Esophagus squamous epithelium (tissue), 5 donors: ENCODE measurements at places on chromosomes 7 and 10.

DNA sequence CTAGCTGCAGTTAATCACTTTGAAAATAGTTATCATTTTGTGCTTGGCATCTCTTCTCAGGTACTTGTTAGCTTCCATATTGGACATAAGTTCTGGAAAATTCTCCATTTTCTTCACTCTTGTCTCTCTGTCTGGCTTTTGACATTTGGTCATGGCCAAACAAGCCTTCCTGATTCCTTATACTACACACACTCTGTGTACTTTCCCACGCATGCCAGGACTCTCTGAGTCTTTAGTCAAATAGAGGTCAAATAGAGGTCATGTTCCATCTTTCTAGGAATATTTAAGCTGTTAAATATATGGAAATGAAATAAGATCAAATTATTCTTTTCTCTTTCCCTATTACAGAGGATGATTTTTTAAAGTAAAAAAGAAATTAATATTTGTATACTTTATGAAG, 235.5 kb upstream of the PLXDC2 start:
- H3K4me1 ChIP-seq, result no peaks in the 10 kb centered on the region
- no peaks in the 10 kb centered on the region for H3K27me3 ChIP-seq
- H3K36me3 ChIP-seq, result no peaks in the 10 kb centered on the region
- H3K4me3 ChIP-seq, result no peak overlapping the region

DNA sequence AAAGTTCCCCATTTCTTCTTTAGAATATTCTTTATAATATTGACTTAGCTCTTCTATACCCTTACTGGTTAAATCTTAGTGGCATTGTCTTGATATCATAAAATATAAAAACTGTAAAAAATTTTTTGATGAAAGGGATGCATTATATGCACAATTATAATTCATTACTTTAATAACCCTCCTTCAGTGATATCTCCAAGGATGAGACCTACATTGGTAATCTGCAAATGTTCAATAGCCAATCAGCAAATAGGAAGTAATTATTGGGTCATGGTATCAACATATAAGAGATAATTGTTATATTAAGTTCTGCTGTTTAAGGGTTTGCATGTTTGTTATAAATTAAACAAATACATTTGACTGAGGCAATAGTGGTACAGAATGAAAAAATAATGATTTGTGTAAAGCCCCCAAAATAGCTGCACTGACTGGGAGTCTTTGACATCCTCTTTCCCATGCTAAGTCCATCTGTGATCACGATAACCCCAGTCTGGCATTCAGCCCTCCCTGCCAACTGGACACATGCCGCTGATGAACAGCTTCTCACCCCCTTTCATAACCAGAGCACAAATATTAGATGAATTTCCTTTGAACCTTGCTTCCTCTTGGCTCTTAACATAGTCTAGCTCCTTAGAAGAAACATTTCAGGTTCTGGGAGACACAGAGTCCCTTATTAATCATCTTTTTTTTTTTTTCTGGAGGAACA, 169.5 kb downstream of the CPED1 start:
- no peaks in the 10 kb centered on the region for H3K27me3 ChIP-seq
- DNase-seq, result no peak
- H3K4me3 ChIP-seq, result no peak overlapping the region
- no peak overlapping the region for H3K27ac ChIP-seq
- no peaks in the 10 kb centered on the region for H3K36me3 ChIP-seq
- no peaks in the 10 kb centered on the region for H3K4me1 ChIP-seq

- no peaks in the 10 kb centered on the region for H3K4me1 ChIP-seq
- DNase-seq, result no peak
- H3K27me3 ChIP-seq, result no peaks in the 10 kb centered on the region
- no peaks in the 10 kb centered on the region for H3K36me3 ChIP-seq
Measured at GRCh38 chr10:30758338-30758737, 128.8 kb upstream of the LYZL2 start.

DNA sequence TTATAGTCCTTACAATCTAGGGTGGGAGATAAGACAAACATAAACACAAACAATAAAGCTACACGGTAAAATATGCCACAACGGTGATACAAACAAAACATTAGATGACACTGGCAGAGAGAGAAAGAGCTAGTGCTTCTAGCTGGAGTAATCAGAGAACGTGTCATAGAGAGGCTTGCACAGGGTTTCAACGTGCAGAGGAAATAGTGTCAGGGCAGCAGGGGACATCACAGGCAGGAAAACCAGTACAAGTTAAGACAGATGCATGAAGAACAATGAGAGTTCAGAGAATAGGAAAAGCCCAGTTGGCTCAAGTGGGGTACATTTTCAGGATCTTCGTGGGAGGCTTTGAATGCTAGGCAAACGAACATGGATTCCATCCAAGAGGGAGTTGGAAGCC, 91.4 kb downstream of the ZNF438 start:
- H3K36me3 ChIP-seq, result no peaks in the 10 kb centered on the region
- H3K27me3 ChIP-seq, result no peaks in the 10 kb centered on the region
- no peaks in the 10 kb centered on the region for H3K4me1 ChIP-seq

- no peak overlapping the region for H3K4me3 ChIP-seq
- no peak overlapping the region for H3K27ac ChIP-seq
- H3K36me3 ChIP-seq, result no peaks in the 10 kb centered on the region
- H3K4me1 ChIP-seq, result no peaks in the 10 kb centered on the region
Measured at GRCh38 chr7:91149341-91150246, 114.6 kb upstream of the FZD1 start.

DNA sequence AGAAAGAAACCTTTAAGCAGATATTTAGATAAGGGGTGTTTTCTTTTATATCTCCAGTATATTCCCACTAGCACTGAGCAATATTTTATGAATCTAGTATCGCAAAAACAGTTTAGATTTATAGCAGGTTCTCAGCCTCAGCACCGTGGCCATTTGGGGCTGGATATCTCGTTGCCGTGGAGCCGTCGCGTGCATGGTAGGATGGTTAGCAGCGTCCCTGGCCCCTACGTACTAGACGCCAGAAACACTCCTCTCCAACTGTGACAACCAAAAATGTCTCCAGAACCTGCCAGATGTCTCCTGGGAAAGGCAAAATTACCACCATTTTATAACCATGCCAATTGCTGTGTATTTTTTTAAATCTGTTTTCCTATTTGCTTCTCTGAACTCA, 172.9 kb downstream of the CACNB2 start:
- no peaks in the 10 kb centered on the region for H3K4me1 ChIP-seq
- no peak for DNase-seq
- H3K4me3 ChIP-seq, result no peak overlapping the region
- H3K27me3 ChIP-seq, result no peaks in the 10 kb centered on the region
- H3K36me3 ChIP-seq, result no peaks in the 10 kb centered on the region

DNA sequence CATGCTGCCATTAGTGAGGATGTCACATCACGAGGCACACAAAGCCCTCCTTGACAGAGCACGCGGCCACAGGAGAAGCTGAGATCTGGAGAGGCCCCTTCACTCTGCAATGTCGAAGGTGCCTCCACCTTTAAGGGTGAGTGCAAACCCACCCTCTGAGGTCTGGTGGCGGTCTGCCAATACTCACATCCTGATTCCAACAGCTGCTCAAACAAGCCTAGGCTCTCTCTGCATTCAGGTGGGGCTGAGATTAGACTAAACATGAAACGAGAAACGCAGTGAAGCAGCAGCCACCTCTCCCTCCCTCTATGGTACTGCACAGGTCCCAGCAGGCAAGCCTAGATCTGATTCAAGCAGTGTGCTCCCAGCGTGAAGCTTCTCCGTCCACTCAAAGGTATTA, 151.8 kb downstream of the TCERG1L start:
- H3K36me3 ChIP-seq, result no peaks in the 10 kb centered on the region
- no peak for DNase-seq
- no peaks in the 10 kb centered on the region for H3K4me1 ChIP-seq

GRCh38 chr10:133135116-133135465, 24.9 kb upstream of the KNDC1 start:
- no peaks in the 10 kb centered on the region for H3K36me3 ChIP-seq
- H3K4me3 ChIP-seq, result no peak overlapping the region
- DNase-seq, result no peak
- no peak overlapping the region for H3K27ac ChIP-seq
- H3K4me1 ChIP-seq, result no peaks in the 10 kb centered on the region
- peaks cover 6% of the 10 kb centered on the region for H3K27me3 ChIP-seq

GRCh38 chr7:95001815-95002561, 94.6 kb downstream of the PPP1R9A start:
- no peak overlapping the region for H3K4me3 ChIP-seq
- no peaks in the 10 kb centered on the region for H3K36me3 ChIP-seq
- H3K27ac ChIP-seq, result no peak overlapping the region
- no peaks in the 10 kb centered on the region for H3K4me1 ChIP-seq
- H3K27me3 ChIP-seq, result no peaks in the 10 kb centered on the region

DNA sequence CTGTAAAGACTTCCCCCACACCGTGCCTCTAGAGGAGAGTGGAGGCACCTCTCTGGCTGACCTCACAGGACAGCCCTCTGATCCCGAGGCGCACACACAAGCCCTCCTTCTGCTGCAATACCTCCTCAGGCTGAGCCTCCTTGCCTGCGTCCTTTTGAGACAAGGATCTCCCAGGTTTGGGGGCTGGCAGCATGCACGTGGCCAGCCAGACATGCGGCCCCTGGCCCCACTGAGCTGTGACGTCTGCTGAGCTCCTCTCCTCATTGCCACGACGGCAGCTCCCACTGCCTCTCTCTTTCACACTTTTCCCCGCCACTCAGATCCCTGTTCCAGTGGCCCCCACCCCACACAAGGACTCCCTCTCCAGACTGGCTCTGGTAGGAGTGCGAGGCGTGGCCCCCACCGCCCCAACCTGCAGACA, 12.2 kb upstream of the DNAAF5 start:
- peaks cover 7% of the 10 kb centered on the region for H3K36me3 ChIP-seq
- DNase-seq, result no peak
- peaks cover 19% of the 10 kb centered on the region for H3K4me1 ChIP-seq
- no peak overlapping the region for H3K4me3 ChIP-seq

DNA sequence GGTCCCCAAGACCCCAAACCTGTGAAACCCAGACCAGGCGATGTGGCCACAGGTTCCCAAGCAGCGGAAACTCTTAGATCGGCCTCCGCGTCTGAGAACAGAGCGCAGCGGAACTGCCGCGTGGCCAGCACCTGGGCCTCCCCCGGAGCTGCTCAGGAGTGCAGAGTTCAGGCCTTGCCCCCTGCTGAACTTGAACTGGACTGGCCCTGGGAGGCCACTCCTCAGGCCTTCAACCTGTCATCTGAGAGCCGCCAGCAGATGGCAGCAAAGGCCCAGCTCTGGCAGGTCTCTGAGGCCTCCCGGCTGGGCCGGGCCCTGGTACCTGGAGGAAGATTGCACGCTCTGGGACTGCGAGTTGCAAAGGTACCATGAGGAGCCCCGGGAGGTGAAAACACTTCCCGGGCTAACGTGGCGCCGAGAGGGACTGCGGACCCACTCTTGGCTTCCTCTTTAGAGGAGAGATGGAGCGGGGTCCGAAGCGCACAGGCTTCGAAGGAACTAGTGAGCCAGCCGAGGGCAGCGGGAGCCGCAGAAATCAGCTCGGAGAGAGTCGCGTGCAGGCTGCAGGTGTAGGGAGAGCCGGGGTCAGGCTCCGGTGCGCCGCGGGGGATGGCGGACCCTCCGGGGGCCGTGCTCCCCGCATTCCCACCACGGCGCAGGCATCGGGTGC, 89.2 kb downstream of the PAXIP1 start:
- H3K27me3 ChIP-seq, result no peaks in the 10 kb centered on the region
- no peaks in the 10 kb centered on the region for H3K36me3 ChIP-seq
- DNase-seq, result no peak
- no peak overlapping the region for H3K4me3 ChIP-seq
- H3K27ac ChIP-seq, result no peak overlapping the region

GRCh38 chr10:15436696-15437095, 65.6 kb upstream of the FAM171A1 start:
- no peak overlapping the region for H3K4me3 ChIP-seq
- no peaks in the 10 kb centered on the region for H3K36me3 ChIP-seq
- no peaks in the 10 kb centered on the region for H3K27me3 ChIP-seq
- DNase-seq, result no peak
- H3K4me1 ChIP-seq, result peaks cover 24% of the 10 kb centered on the region

DNA sequence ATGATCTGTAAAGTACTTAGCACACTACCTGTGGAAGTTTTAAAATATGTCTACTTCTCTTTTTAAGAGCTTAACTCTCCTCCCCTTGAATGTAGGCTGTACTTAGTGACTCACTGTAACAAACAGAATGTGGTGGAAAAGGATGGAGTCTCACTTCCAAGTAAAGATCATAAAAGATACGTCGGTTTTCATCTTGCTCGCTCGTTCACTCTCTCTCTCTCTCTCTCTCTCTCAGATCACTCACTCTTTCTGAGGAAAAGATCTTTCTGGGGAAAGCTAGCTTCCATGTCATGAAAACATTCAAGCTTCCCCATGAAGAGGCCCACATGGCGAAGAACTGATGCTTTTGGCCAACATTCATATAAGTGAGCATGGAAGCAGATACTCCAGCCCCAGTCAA, 5.5 kb downstream of the CHUK start:
- DNase-seq, result no peak
- H3K27me3 ChIP-seq, result no peaks in the 10 kb centered on the region
- H3K36me3 ChIP-seq, result peaks cover 15% of the 10 kb centered on the region
- no peak overlapping the region for H3K27ac ChIP-seq
- H3K4me3 ChIP-seq, result no peak overlapping the region

- no peak overlapping the region for H3K27ac ChIP-seq
- no peaks in the 10 kb centered on the region for H3K4me1 ChIP-seq
- no peak overlapping the region for H3K4me3 ChIP-seq
- DNase-seq, result no peak
Measured at GRCh38 chr10:112701211-112701877, 248.7 kb upstream of the TCF7L2 start.

- no peak for DNase-seq
- no peak overlapping the region for H3K27ac ChIP-seq
- peaks cover 2% of the 10 kb centered on the region for H3K4me1 ChIP-seq
- no peaks in the 10 kb centered on the region for H3K36me3 ChIP-seq
- H3K4me3 ChIP-seq, result no peak overlapping the region
Measured at GRCh38 chr10:94092848-94093247, 99.1 kb downstream of the PLCE1 start.

- no peaks in the 10 kb centered on the region for H3K27me3 ChIP-seq
- peak overlapping the region; percentile 37 for H3K27ac ChIP-seq
- no peaks in the 10 kb centered on the region for H3K36me3 ChIP-seq
- no peaks in the 10 kb centered on the region for H3K4me1 ChIP-seq
- DNase-seq, result no peak
- H3K4me3 ChIP-seq, result no peak overlapping the region
Measured at GRCh38 chr7:41870461-41871138, 167.7 kb upstream of the INHBA start.

DNA sequence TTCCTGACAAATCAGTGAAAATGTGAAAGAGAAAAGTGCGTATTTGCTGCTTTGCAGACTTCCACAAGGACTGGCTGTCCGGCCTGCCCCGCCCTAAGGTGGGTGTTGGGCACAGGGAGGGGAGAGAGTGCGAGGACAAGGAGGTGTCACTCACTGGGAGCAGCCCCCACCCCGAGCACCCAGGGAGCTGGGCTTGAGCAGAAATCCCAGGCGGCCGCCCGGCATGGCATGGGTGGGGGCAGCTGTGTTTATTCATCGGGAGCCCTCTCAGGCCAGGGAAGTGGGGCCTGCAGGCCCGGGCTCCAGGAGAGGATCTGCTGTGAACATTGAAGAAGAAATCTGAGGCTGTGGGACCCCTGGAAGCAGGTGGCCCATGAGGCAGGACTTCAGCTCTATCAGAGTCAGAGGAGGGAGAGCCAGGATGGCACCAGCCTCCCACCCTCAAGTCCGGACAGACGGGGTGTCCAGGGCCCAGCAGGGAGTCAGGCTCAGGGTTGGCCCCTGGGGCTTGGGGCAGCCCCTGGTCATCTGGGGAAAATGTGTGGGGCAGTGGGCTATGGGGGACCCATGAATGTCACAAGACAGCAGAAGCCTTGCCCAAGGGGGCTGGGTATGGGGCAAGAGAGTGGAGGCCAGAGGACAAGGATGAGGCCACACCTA, 164.4 kb upstream of the PPP2R2D start:
- DNase-seq, result no peak
- no peak overlapping the region for H3K4me3 ChIP-seq
- no peak overlapping the region for H3K27ac ChIP-seq
- H3K27me3 ChIP-seq, result no peaks in the 10 kb centered on the region
- H3K36me3 ChIP-seq, result no peaks in the 10 kb centered on the region
